Stimulated activated CD8-positive, alpha-beta memory T cell treated with anti-CD3 and anti-CD28 coated beads, Interleukin-4, amount 100 ng/mL, for 4 hours (primary cell): ENCODE measurements at places on chromosomes 16 and 17.

DNA sequence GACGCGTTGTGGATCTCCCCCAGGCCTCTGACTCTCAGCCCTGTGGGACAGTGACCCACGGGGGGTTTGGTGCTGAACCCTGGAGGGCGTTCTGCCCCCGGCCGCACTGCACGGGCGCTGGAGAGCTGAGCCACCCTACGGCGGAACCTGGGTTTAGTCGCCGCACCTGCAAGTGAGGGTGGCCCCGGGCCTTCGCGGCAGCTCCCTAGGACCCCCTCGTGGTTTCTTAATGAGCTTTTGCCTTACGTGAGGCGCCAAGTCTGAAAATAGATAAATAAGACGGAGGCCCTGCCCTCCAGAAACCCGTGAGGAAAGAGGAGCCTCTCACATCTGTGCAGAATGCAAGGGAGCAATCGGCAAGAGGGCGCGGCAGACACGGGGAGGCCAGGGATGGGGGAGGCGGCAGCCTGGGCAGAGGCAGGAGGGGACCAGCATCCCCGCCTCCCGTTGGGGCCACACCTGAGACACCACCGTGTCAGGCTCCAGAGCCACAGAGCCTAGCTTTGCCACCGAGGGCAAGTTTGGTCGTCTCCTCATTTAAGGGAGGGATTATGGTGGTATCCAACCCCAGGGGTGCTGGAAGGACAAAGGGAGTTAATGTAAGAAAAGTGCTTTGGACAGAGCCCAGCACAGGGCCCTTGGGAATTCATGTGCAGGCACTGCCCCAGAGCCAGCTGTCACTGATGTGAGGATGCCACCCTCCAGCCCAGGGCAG is 153.2 kb upstream of the CHMP6 start:
- DNase-seq, result no peak

- DNase-seq, result no peak
Observed at GRCh38 chr17:28136923-28137322, 94.4 kb downstream of the NLK start.

GRCh38 chr17:61399131-61400065 is at the start of gene TBX2:
TSS of gene TBX2 (plus strand) at chr17:61399843. CDS start at chr17:61400177, 334 bp downstream.
- no peak for DNase-seq

DNA sequence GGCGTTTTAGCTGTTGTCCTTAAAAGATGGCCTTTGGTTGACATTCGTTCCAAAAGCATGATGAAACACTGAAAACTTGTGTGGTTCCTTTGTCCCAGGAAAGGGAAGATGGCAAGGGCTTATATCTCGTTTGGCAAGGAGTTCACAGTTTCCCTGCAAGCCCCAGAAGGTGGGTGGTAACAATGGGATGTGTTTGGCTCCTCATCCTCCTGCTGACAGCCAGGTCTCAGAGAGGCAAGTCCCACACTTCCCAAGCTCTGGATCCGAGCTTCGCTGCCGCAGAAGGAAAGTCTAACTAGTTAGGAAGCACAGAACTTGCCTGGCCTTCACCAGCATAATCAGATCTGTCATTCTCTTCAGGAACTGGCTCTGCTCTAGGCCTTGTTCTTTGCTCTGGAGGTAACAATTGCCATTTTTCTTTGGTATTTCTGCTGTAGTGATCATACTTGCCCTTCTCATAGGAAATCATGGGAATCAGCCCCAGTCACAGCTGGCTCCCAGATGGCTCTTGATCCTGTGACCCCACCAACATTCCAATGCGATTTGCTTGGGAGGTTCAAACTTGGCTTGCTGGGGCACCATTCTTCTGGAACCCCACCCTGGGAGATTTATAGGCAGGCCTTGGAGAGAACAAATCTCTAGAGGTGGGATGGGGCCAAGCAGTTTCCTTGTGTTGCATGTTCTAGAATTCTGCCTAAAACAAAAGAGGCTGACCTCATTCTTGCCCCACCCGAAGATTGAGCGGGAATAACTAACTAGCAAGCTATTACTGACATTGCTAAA is 17.9 kb downstream of the KPNA2 start:
- no peak for DNase-seq

- no peak for DNase-seq
Observed at GRCh38 chr17:1011760-1012735, 15.1 kb downstream of the TIMM22 start.
